CD4-positive, CD25-positive, alpha-beta regulatory T cell (primary cell): ENCODE measurements at places on chromosomes 6 and 20. TPM values are rescaled to one million over a fixed set of nuclear protein-coding genes. Genes with fewer than 3 reads are reported as not detected.

AKAP12 gene
- total RNA-seq: 0.30 TPM

DNA sequence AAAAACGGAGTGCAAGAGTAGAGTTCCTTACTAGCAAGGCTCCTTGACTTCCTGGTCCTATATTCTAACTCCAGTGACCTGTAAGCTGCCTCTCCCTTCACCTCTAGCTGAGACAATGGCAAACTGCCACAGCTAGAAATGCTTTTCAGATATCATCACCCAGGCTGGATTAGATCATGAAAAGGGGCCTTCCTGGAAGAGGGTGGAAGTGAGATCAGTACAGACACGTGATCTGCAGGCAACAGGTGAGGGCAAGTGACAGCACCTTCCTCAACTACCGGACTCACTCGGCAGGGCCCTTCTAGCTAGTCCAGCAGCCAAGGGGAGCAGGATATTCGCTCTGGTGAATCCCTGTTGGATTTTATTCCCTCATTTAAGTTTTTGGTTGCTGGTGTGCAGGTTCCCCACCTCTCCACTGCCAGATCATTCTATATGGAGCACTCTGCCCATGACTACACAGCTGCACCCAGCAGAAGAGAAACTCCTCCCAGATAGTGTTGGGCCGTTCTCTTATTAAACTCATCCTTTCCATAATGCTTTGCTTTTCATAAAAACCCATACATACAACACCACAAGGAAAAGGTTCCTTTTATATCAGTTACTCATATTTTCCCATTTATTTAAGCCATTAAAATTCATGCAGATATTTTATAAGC is 26.4 kb upstream of the FAM83C start:
- no peaks in the 10 kb centered on the region for H3K27me3 ChIP-seq
- H3K4me1 ChIP-seq: no peaks in the 10 kb centered on the region
- H3K27ac ChIP-seq: no peak overlapping the region
- DNase-seq: no peak

DNA sequence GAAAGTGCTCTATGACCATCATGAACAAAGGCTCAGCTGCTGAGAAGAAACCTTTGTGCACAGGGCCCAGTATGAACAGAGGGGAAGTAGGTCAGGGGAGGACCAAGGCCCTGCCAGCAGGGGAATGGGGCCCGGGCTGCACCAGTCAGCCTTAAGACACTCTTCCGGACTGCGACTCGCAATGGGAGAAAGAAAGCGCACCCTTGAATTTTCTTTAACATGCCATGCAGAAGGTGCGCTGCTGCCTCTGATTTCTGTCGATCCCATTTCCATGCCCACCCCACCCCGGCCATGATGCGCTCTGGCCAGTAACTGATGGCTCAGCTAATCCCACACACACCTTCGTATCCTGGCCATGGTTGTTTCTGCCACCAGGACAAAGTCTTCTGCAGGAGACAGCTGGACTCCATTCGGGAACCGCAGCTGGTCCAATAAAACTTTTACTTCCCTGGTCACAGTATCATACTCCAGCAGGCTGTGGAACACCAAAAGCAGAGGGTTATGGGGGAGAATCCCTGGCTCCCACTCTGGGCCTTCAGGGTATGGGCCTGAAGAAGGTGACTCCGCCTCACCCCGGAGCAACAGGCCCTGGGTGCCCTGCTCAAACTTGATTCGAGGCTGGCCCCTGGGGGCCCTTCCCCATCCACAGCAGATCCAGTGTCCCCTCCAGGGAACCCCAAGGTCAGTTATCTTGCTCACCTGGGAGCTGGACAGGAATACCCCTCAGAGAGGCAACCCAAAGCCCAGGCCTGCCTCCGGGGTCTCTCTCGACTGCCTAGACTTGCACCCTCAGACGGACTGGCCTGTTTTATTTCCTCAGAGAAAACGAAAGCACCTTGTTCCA is 20.3 kb downstream of the CST7 start:
- DNase-seq: no peak
- no peak overlapping the region for H3K4me3 ChIP-seq
- H3K4me1 ChIP-seq: no peaks in the 10 kb centered on the region
- H3K27me3 ChIP-seq: no peaks in the 10 kb centered on the region
- no peak overlapping the region for H3K27ac ChIP-seq

DNA sequence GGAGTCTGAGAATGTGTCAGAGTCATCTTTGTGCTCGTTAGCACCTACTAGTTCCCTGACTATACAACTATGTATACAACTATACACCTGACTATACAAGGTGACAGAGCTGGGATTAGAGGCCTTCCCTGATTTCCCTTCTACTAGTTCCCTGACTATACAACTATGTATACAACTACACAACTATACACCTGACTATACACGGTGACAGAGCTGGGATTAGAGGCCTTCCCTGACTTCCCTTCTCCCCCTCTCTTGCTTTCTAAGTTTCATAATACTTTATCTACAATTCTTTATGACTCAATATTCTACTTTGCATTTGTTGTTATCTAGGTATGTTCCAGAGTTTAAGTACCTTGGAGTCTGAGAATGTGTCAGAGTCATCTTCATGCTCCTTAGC is 68.0 kb downstream of the HS3ST5 start:
- DNase-seq: no peak
- no peaks in the 10 kb centered on the region for H3K36me3 ChIP-seq
- no peaks in the 10 kb centered on the region for H3K4me1 ChIP-seq
- no peak overlapping the region for H3K27ac ChIP-seq
- no peaks in the 10 kb centered on the region for H3K27me3 ChIP-seq

GRCh38 chr6:88825856-88826255 is 137.6 kb downstream of the RNGTT start:
- DNase-seq: no peak
- no peaks in the 10 kb centered on the region for H3K4me1 ChIP-seq
- H3K27me3 ChIP-seq: no peaks in the 10 kb centered on the region
- peaks cover 11% of the 10 kb centered on the region for H3K36me3 ChIP-seq
- no peak overlapping the region for H3K27ac ChIP-seq
- no peak overlapping the region for H3K4me3 ChIP-seq

DNA sequence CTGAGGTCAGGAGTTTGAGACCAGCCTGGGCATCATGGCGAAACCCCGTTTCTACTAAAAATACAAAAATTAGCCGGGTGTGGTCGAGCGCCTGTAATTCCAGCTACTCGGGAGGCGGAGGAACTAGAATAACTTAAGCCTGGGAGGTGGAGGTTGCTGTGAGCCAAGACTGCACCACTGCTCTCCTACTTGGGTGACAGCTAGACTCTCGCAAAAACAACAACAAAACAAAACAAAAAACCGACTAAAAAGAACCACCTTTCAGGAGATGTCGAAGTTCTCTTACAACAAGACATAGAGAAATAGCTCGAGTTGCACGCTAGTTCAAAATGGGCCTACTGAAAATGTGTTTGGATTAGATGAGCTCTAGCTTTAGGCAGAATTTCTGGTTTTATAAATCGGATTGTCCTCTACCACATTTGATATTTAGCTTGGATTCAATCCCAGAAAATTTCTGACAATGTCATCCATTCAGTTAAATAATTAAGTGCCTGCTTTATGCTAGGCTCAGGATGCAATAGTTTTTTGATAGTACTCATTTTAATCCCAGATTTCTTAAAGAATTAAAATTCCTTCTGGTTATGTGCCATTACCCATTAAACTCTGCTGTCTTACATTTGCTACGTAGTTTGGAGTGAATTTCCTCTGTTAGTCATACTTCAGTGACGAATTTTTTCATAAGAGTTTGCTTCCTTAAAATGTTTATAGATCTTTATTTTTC is 137.5 kb upstream of the SHLD1 start:
- H3K36me3 ChIP-seq: no peaks in the 10 kb centered on the region
- no peak overlapping the region for H3K4me3 ChIP-seq
- no peak overlapping the region for H3K27ac ChIP-seq
- H3K27me3 ChIP-seq: no peaks in the 10 kb centered on the region

DNA sequence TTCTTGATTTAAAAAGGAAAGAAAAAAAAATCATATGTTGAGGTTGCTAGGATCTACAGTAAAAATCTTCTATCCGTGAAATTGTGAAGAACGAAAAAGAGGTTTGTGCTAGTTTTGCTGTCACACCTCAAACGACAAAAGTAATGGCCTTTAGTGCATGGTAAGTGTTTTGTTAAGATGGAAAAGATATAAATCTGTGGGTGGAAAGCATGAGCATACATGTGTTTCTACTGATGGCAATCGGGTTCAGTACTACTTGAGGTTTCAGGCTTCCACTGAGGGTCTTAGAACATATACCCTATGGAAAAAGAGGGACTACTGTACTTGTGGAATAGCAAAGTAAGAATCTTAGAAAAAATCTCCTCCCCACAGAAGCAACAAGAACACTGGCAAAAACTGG is 58.0 kb downstream of the AHI1 start:
- H3K36me3 ChIP-seq: peaks cover 2% of the 10 kb centered on the region
- DNase-seq: no peak
- no peak overlapping the region for H3K4me3 ChIP-seq
- H3K4me1 ChIP-seq: no peaks in the 10 kb centered on the region
- no peaks in the 10 kb centered on the region for H3K27me3 ChIP-seq

DNA sequence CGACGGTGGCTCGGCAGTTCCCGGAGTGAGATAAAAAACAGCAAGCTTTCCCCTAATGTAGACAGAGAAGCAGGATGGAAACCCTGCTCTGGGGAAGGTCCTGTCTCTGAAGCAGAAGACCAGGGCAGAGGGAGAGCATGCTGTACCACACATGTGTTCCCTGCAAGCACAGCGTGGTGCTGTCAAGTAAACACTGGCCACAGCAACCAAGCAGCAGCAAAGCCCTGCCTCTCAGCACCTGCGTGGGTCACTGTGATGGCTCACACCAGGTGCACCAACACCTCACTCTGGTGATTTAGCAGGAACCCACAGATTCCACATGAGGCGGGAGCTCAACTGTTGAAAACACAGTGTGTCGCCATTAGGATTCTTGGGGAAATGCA is 65.2 kb upstream of the TXNDC5 start:
- H3K4me3 ChIP-seq: no peak overlapping the region
- H3K36me3 ChIP-seq: no peaks in the 10 kb centered on the region
- H3K4me1 ChIP-seq: no peaks in the 10 kb centered on the region
- DNase-seq: no peak
- no peak overlapping the region for H3K27ac ChIP-seq

DNA sequence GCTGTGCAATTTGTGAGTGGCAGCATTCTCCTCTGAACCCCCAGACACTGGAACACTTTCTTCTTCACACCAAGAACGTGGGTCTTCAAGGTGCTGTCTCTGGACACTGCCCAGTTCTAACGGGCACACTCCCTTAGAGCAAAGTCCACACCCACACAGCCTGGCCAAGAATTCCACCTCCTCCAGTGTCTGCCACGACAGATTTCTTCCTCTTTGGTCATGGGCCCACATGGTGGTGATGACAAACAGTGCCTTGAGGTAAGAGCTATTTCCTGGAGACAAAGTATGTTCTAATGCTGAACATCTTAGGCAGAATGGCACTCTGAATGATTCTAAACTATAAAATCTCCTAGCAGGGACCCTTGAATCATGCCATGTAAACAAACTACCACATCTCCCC is 25.5 kb upstream of the SSTR4 start:
- no peak overlapping the region for H3K4me3 ChIP-seq
- no peak overlapping the region for H3K27ac ChIP-seq
- H3K36me3 ChIP-seq: no peaks in the 10 kb centered on the region
- DNase-seq: no peak
- no peaks in the 10 kb centered on the region for H3K27me3 ChIP-seq
